ENCODE measurements at places on chromosomes 2 and 18. TPM values are rescaled to one million over a fixed set of nuclear protein-coding genes. Genes with fewer than 3 reads are reported as not detected.

The MYO3B gene
- under 0.01 TPM for total RNA-seq

The DQX1 gene
- not detected for total RNA-seq

The LIMS3 gene
- 11.4 TPM for total RNA-seq

The FLACC1 gene
- under 0.01 TPM for total RNA-seq

The SLC23A3 gene
- 0.65 TPM for total RNA-seq

The AFF3 gene
- total RNA-seq = not detected

The IL36G gene
- not detected for total RNA-seq

The REG3G gene
- total RNA-seq = not detected

The UBE2F gene
- 94.2 TPM for total RNA-seq

The DNPEP gene
- total RNA-seq = 60.8 TPM

The SNORC gene
- under 0.01 TPM for total RNA-seq

The NEUROD1 gene
- total RNA-seq = not detected

The PIEZO2 gene
- total RNA-seq = 2.6 TPM

The ASTL gene
- not detected for total RNA-seq

The RMDN2 gene
- total RNA-seq = 3.2 TPM

The RAX gene
- total RNA-seq = not detected

The VWA3B gene
- not detected for total RNA-seq

The TMEM178A gene
- not detected for total RNA-seq

The FAHD2A gene
- total RNA-seq = 56.4 TPM

The HOXD1 gene
- 4.3 TPM for total RNA-seq

The SALL3 gene
- not detected for total RNA-seq

The NHEJ1 gene
- total RNA-seq = 16.1 TPM

The L3MBTL4 gene
- total RNA-seq = 0.46 TPM

The PLCL1 gene
- 10.7 TPM for total RNA-seq

The LBX2 gene
- total RNA-seq = 1.6 TPM

The TCF7L1 gene
- total RNA-seq = 2.3 TPM

The CYP27A1 gene
- 18.2 TPM for total RNA-seq

The C2orf15 gene
- not detected for total RNA-seq

The LYPD6B gene
- total RNA-seq = not detected

The CPLX4 gene
- total RNA-seq = not detected

The CCDC141 gene
- total RNA-seq = 0.15 TPM

The SERPINB10 gene
- 0.32 TPM for total RNA-seq

The ANKRD39 gene
- 9.1 TPM for total RNA-seq

The KLHL30 gene
- not detected for total RNA-seq

The CELF4 gene
- not detected for total RNA-seq

The LRATD1 gene
- not detected for total RNA-seq

The HMSD gene
- total RNA-seq = 0.65 TPM

The CHMP1B gene
- 52.6 TPM for total RNA-seq

The COL6A3 gene
- 17.9 TPM for total RNA-seq

The TCF23 gene
- total RNA-seq = not detected

The SERPINB2 gene
- total RNA-seq = 6.2 TPM

The SLC8A1 gene
- total RNA-seq = 5.2 TPM

The CACNB4 gene
- 0.15 TPM for total RNA-seq

The RNU2-63P gene
- total RNA-seq = 88.5 TPM

The SEMA4C gene
- total RNA-seq = 25.2 TPM

The ATP6V1C2 gene
- not detected for total RNA-seq

The RAB27B gene
- 0.32 TPM for total RNA-seq
